Activated CD4-positive, CD25-positive, alpha-beta regulatory T cell treated with anti-CD3 and anti-CD28 coated beads, Interleukin-2, amount 50 U/mL, for 16 hours (primary cell): ENCODE measurements at places on chromosomes 4 and X.

- no peak for DNase-seq
Measured at GRCh38 chr4:102390438-102390837, 45.2 kb upstream of the SLC39A8 start.

GRCh38 chr4:125334926-125335325, 20.2 kb downstream of the FAT4 start:
- no peak for DNase-seq

GRCh38 chr4:152021788-152022438, 261.1 kb upstream of the GATB start:
- DNase-seq = no peak

- DNase-seq = no peak
Measured at GRCh38 chrX:1027133-1027532, 185.3 kb downstream of the CRLF2 start.

- DNase-seq = no peak
Measured at GRCh38 chr4:99657798-99658197, at the start of gene C4orf54. Gene C4orf54, minus strand, starts transcription at chr4:99657828. Its CDS starts 3,180 bp downstream, at chr4:99654648.

DNA sequence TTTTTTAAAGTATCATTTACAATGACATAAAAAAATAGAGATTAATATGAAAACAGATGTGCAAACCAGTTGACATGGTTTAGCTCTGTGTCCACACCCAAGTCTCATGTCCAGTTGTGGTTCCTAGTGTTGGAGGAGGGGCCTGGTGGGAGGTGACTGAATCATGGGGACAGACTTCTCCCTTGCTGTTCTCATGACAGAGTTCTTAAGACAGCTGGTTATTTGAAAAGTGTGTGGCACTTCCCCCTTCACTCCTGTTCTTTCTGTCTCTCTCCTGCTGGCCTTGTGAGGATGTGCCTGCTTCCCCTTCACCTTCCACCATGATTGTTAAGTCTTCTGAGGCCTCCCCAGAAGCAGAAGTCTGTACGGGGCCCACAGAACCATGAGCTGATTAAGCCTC, 23.8 kb downstream of the CNOT6L start:
- no peak for DNase-seq

GRCh38 chr4:152430507-152430906, 105.4 kb downstream of the FBXW7 start:
- no peak for DNase-seq

DNA sequence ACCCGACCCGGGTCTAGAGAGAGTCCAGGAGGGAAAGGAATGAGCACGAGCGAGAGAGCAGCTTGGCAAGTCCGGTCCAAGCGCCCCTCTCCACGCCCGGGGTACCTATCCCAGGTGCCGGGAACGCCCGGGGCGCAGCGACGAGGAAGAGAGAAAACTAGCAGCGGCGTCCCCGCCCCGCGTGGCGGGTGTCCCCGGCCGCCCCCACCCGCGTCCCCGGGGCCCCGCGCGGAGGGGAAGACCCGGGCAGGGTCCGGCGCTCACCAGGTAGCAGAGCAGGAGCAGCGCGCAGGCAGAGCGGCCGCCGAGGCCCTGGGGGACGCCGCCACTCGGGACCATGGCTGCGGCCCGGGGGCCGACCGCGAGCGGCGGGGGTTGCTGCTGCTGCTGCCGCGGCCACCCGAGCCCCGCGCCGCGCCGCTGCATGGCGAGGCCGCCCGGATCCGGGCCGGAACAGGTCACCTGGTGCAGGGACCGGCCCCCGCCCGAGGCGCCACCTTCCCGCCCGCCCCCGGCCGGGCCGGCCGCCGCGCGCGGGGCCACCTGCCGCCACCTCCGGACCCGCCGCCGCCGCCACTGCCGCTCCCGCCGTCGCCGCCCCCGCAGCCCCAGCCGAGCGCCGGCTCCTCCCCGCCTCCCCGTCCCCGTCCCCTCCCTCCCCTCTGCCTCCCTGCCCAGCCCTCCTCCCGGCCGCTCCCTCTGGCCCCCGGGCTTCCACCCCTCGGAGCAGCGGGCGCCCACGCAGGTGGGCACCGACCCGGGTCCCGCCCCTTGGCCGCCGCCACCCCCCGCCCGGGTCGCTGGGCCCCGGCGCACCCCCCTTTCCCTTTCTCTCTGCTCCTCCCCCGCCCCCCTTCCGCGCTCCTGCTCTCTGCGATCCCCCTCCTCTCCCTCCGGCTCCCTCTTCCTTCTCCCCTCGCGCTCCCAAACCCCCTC, at the start of gene SEL1L3:
Gene SEL1L3, minus strand, starts transcription at position 578 of the 936 bp plus-strand sequence. Its CDS starts 152 bp downstream, at position 426.
- DNase-seq = no peak

DNA sequence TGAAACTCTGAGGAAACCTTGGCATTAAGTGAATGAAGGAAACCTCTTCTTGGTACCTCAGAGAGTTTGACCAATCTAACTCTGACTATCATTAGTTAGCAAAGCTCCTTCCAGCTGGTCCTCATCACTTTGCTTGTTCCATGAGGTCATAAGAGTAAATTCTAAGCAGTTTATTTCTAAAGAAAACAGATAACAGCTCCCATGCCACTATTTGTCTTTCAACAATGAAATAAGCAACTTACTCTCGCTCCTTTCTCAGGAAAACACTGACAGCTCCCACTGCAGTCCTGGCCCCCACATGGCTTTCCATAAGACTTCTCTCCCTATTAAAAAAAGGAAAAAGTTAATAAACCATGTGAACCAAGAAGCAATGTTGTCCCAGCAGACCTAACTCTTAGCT, 127.7 kb downstream of the COL4A6 start:
- no peak for DNase-seq

DNA sequence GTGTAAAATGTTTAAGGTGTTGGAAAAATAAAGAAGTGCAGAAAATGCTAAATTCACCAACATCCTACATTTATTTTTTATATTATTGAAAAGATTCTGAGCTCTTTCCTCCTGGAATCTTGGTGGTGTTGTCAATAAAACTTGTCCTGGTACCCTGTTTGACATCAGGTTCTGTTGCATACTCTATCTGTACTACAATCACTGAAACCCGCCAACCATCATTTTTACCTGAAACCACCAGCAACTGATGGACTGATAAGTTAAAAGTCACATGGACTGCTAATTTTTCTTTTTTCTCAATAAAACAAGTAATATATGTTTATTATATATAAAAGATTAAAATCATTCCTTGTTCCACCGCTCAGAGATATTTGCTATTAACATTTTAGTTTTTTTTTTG, 23.4 kb downstream of the STAP1 start:
- DNase-seq = no peak

DNA sequence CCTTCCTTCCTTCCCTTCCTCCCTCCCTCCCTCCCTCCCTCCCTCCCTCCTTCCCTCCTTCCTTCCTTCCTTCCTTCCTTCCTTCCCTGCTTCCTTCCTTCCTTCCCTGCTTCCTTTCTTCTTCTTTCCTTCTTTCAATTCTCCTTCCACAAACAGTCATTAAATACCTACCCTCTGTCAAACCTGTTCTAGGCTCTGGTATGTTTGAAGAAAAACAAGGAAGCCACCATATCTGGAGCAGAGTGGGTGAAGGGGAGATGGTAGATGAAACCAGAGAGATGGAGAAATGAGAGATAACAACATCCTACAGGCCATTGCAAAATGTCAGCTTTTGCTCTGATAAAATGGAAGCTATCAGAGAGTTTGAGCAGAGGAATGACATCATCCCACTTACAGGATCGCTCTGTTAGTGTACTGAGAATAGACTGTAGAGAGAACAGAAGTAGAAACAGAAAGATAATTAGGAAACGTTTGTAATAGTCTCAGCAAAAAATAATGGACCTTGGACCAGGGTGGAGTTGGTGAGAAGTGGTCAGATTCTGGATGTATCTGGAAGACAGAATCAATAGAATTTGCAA, 334.0 kb downstream of the STIM2 start:
- no peak for DNase-seq

DNA sequence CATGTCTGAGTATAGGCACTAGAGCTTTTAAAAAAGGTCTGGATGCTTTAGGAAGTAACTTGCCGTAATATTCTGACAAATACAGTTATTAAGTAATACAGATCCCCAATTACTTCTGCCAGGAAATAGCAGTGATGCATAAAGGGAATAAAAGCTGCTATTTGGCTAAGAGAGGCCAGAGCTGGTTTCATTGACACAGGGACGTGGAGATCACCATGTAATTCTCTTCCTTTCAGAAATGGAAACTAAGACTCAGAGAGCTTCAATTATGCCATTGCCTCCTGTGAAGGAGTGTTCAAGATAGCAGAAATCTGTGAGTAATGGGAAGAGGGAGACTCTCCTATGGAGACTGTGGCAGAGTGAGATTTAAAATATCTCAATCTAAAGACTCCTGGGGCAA, 238.1 kb downstream of the SLITRK2 start:
- no peak for DNase-seq

DNA sequence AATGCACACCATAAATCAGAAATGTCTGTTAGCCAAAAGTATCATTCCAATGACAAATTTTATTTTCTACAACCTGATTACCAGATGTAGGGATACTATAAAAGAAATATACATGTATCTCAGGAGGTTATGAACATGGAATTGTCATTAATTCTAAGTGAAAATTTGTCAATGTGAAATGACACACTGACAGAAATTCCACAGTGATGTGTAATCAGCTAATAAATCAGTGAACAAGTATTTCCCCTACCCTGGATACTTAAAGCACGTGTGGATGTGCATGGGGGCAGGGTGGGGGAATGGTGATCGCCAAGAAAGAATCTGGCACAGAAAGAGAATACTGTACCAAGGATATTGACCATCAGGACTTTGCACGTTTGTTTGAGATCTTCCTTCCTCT, 123.6 kb downstream of the SH3RF1 start:
- DNase-seq = no peak

DNA sequence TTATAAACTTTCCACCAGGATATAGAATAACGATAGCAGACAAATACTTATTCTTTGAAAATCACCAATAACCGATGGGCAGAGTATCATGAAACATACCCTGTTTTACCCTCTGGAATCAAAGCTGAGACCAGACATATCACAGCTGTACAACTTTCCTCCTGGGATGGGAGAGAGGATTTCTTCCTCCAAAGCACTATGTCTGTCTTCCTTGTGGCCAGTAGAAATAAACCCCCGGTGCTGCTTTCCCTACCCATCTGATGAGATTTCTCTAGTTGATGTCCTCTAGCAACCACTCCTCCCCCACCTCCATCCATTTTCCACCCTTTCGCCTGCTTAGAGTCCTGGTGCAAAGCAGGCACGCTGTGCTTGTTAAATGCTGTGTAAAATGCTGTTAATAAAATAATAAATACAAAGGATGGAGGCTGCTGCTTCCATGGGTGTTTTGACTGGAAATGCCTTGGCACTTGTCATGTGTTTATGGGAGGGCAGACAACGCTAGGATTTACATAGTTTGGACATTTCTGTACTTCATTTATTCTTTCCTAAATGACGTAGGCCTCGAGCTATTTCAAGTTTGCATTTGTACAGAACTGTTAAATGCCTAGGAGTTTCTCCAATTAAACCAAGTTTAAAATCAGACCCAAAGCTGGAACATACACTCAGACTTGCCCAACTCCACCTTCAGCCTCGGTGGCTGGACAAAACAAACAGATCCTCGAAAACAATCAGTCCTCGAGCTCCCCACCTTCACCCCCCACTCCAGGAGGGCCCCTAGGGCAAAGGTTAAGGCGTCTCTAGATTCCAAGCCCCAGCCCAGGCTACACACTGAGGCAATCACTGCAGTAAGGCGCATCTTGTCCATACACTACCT, 10.1 kb downstream of the BCOR start:
- no peak for DNase-seq

DNA sequence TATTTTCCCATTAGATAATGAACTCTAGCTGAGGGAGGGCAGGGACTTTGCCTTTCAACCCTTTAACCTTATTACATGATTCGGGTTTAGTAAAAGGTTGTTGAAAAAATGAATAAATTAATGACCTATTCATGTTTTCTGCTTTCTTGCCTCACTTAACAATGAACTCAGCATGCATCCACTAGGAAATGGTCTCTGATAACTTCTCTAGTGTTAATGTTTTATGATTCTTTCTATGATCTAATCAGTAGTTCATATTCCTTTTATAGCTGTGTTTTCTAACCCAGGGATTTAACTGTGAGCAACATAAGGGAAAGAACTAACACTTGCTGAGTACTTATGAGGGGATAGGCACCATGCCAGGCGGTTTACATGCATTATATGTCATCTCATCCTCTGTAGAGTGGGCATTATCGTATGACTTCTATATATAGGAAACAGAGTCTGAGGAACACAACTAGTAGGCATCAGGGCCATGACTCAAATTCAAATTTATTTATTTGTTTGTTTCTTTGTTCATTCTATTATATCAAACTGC, 236.7 kb upstream of the MAB21L2 start:
- DNase-seq = no peak

DNA sequence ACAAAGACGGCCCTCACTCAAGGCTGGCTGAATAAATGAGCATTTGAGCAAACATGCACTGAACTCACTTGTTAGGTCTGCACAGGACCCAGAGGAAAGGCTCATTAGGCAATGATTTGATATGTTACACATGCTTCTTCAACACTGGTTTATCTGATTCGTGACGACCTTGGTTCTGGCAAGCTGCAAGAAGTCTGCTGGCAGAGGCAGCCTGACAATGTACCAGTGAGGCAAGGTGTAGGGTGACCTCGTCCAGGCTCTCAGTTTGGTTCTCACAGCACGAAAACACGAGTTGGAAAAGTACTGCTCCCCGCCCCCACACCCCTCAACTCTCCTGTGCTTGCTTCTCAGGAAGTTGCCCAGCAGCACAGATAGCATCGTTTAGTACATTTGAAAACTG, 63.1 kb upstream of the CITED1 start:
- DNase-seq = no peak

DNA sequence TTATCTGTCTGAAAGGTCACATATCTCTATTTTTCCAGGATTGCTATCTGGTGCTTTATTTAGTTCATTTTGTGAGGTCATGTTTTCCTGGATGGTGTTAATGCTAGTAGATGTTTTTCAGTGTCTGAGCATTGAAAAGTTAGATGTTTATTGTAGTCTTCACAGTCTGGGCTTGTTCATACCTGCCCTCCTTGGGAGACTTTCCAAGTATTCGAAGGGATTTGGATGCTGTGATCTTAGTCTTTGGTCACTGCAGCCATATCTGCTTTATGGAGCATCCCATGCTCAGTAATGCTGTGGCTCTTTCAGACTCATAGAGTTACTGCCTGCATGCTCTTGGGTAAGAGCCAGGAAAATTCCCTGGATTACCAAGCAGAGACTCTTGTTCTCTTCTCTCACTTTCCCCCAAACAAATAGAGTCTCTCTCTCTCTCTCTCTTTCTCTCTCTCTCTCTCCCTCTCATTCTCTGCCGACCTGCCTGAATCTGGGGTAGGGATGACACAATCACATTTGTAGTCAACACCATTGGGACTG, 130.0 kb downstream of the AR start:
- DNase-seq = no peak

DNA sequence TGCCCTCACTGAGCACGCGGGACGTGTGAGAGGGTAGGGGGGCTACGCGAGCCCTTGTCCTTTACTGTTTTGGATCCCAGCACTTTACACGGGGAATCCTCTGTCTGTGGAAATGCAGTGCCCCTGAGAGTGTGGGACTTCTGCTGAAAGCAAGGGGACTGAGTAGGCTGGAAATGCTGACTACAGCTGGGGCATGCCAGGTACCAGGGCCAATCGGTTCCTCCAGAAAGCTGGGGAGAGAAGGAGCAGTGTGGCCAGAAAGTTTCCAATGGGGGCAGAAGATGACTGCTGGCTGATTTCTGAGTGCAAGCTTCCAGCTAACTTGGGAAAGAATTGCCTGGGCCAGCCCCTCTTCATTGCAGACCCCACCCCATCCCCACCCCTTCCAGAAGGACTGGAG, 1.5 kb downstream of the NHSL2 start:
- no peak for DNase-seq
